Epithelial cell of umbilical artery (primary cell): ENCODE measurements at places on chromosomes 13 and 19. TPM values are rescaled to one million over a fixed set of nuclear protein-coding genes. Genes with fewer than 3 reads are reported as not detected.

The ZNF324 gene
- total RNA-seq: 11.4 and 13.7 TPM in 2 replicates

The POU4F1 gene
- 1.6 and 1.7 TPM in 2 replicates for total RNA-seq

The CBARP gene
- total RNA-seq: 1.6 and 2.6 TPM in 2 replicates

The ZNF71 gene
- total RNA-seq: 7.3 and 9.4 TPM in 2 replicates

The ZNF90 gene
- total RNA-seq: 0.65 and 1.2 TPM in 2 replicates

The NOTCH3 gene
- 0.61 and 2.9 TPM in 2 replicates for total RNA-seq

The CALR3 gene
- not detected in 2 replicates for total RNA-seq

The LGALS14 gene
- not detected in 2 replicates for total RNA-seq

The HMG20B gene
- 98.4 and 108 TPM in 2 replicates for total RNA-seq

The NCR1 gene
- 0.65 TPM in 1 of 2 replicates, not detected in the other for total RNA-seq

The SIGLEC12 gene
- not detected in 2 replicates for total RNA-seq

The GPR183 gene
- total RNA-seq: not detected in 2 replicates

The WDR62 gene
- 4.2 and 7.0 TPM in 2 replicates for total RNA-seq

The GJB2 gene
- total RNA-seq: not detected in 2 replicates

The DHX34 gene
- 6.5 and 8.7 TPM in 2 replicates for total RNA-seq

The ELOF1 gene
- 24.5 and 30.2 TPM in 2 replicates for total RNA-seq

The SYT3 gene
- under 0.01 and 0.15 TPM in 2 replicates for total RNA-seq

The OR7C1 gene
- total RNA-seq: not detected in 2 replicates

The PGLYRP1 gene
- total RNA-seq: not detected in 2 replicates

The PLPP2 gene
- 12.0 and 18.5 TPM in 2 replicates for total RNA-seq

The AMER2 gene
- not detected in 2 replicates for total RNA-seq

The MCF2L gene
- total RNA-seq: under 0.01 TPM in 1 of 2 replicates, not detected in the other

The APLP1 gene
- total RNA-seq: 1.2 and 5.5 TPM in 2 replicates

The OLFM4 gene
- not detected in 2 replicates for total RNA-seq

The OVOL3 gene
- total RNA-seq: not detected in 2 replicates

The GNG7 gene
- 0.32 TPM in 1 of 2 replicates, not detected in the other for total RNA-seq

The ZNF283 gene
- 6.8 and 10.6 TPM in 2 replicates for total RNA-seq

The STOML3 gene
- not detected in 2 replicates for total RNA-seq

The RNF113B gene
- total RNA-seq: not detected in 2 replicates

The NXNL1 gene
- total RNA-seq: not detected in 2 replicates

The LRRC8E gene
- total RNA-seq: 1.1 and 1.3 TPM in 2 replicates

The BEST2 gene
- not detected in 2 replicates for total RNA-seq

The LIPE gene
- total RNA-seq: 2.4 and 3.2 TPM in 2 replicates

The POU2F2 gene
- under 0.01 and 0.15 TPM in 2 replicates for total RNA-seq

The ZNF728 gene
- total RNA-seq: not detected in 2 replicates

The AMH gene
- total RNA-seq: 0.76 and 0.97 TPM in 2 replicates

The SIAH3 gene
- under 0.01 TPM in 1 of 2 replicates, not detected in the other for total RNA-seq

The ZNF850 gene
- 3.2 and 3.9 TPM in 2 replicates for total RNA-seq

The PLVAP gene
- 0.61 and 4.5 TPM in 2 replicates for total RNA-seq

The IZUMO2 gene
- not detected in 2 replicates for total RNA-seq

The SHISA2 gene
- 14.6 and 50.7 TPM in 2 replicates for total RNA-seq

The KLK15 gene
- not detected in 2 replicates for total RNA-seq
